ENCODE measurements at places on chromosomes 5 and 9.

- no peak for DNase-seq
Measured at GRCh38 chr5:154778534-154778933, 23.4 kb downstream of the LARP1 start.

DNA sequence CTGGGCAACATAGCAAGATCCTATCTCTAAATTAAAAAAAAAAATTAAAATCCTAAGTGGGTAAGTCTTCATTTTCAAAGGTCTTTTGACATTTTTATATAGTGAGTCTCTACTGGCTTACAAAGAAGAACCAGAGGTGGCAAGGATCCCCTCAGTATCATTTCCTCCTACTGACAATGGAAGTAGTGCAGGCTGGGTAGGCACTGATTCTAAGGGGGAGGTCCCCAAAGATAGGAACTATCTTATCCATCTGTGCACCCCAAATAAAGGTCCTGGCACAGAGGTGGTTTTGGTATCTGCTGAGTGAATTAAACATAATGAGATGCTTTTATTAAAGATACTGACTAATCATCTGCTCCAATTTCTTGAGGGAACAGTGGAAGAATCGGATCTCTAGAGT, 4.2 kb downstream of the FAM193B start:
- DNase-seq, result no peak

DNA sequence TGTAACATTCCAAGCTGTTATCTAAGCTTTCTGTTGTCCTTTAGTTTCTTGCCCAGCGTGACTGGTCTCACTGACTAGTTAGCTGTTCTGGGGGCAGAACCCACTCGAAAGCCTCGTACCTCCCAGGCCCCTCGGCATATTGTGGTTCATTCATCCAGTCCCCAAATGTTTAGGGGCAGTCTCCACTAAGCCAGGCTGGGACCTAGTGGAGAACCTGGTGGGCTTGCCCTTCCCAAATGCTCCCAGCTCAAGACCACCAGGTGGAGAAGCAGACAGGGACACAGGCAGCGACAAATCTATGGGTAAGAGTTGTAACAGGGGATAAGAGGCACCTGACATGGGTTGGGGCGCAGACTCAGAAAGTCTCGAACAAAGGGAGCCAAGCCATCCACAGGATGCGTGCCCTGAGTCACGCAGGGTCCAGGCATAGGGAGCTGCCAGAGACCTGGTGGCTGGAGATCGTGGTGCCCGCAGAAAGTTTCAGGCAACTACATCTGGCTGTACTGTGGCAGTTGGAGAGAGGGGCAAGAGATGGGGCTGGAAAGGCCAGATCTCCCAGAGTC, 851 bp upstream of the EEIG1 start:
- peak; percentile 50 for DNase-seq

DNA sequence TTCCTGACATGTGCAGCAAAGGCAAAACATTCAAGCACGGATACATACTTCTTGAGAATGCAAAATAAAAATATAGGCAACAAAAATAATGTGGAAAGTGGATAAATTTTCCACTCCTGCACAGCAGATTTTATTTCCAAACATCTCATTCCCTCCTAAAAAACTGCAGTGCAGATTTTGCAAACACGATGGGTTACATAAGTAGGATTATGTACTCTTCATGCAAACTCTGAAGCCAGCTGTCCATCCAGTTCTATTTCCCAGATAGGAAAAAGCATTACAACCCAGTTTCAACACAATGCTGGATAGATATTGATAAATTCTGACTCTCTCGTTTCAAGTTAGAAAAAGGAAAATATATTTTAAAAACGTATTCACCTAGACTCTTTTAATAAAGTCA, 52.7 kb upstream of the CCNG1 start:
- no peak for DNase-seq

DNA sequence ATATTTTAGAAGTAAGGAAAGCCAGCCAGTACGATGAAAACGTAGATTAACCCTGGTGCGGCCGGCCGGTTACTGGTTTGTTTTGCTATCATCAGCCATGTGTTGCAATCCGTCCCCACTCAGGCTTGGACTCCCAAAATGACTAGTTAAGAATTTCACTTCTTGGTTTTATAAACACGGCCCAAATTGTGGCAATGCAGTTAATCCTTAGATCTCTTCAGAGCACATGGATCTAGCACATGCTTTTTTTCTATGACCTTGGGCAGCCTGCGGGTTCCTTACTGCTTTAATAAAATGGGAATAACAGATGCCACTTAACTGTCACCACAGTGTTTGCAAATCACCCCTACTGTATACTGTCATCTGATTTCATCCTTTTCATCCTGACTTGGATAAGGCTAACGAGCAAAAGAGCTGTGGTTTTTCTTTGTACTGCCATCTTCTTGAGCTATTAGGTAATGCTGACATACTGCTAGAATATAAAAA, 1.5 kb downstream of the NDFIP1 start:
- no peak for DNase-seq

GRCh38 chr9:93899609-93900435, 55.3 kb downstream of the BARX1 start:
- no peak for DNase-seq

DNA sequence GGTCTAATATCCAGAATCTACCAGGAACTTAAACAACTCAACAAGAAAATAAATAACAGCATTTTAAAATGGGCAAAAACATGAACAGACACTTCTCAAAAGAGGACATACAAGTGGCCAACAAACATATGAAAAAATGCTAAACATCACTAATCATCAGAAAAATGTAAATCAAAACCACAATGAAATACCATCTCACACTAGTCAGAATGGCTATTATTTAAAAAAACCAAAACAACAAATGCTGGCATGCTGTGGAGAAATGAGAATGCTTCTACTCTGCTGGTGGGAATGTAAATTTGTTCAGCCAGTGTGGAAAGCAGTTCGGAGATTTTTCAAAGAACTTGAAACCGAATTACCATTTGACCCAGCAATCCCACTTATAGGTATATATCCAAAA, 63.1 kb downstream of the ADAMTS6 start:
- DNase-seq, result no peak

DNA sequence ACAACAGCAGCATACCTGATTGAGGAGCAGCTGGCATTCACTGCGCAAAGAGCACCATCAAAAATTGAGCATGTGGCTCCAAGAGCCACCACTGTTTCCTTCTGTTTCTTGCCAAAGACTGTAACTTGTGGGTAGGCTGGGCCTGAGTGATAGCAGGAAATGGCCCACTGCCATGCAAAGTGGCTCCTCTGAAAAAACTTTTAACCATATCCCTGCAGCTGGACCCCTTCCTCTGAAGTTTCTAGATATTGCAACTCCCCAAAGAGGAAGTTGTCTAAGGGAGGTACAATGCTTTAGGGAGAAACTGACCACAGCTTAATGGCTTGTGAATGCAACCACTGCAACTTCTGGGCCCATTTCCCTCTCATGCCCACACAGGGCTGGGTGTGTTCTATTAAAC, 355.4 kb upstream of the PDE4D start:
- no peak for DNase-seq

- DNase-seq, result no peak
Measured at GRCh38 chr9:37956904-37957663, 53.2 kb upstream of the SLC25A51 start.

- no peak for DNase-seq
Measured at GRCh38 chr5:112915831-112916230, 6.2 kb downstream of the REEP5 start.

DNA sequence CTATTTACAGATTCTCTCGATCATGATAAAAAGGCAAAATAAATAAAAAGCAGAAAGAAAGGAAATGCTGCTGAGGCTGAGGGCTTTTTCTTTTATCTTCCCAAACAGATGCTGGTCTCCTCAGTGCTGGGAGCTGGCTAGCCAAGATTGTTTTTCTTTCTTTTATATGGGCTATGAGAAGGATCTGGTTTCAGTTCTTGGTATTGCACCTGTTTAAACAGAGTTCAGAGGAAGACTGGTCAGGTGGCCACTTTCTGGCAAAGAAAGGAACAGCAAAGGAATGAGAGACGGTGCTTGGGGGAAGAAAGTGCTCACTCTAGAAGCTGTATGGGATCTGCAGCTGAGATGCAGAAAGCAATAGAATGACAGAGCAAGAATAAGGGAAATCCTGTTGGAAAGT, 88.9 kb downstream of the SLF1 start:
- DNase-seq, result no peak

DNA sequence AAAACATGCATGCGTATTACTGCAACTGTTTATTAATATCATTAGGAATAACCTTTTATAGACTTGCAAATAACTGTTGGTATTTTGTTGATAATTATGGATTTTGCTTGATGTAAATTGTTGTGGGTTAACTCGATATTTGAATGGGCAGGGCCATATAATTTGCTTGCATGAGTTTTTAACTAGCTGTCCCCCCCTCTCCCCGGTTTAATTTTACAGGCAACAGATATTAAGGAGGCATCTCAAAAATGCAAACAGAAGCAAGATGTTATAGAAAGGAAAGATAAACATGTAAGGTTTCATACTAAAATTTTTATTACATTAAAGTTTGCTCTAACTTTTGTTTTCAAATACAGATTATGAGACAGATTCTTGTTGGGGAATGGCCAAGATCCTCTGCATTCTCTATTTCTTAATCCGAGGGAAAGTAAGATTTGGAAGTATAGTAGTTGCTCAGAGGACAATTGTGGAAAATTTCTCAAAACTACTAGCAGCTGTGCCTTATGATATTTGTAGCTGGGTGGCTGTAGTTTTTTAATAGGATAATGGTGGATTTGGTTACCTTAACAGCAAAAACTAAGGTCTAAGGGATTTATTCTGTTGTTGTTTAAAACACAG, 27.3 kb downstream of the SMC5 start:
- DNase-seq, result no peak

GRCh38 chr9:4174546-4175175, 125.2 kb downstream of the GLIS3 start:
- no peak for DNase-seq

DNA sequence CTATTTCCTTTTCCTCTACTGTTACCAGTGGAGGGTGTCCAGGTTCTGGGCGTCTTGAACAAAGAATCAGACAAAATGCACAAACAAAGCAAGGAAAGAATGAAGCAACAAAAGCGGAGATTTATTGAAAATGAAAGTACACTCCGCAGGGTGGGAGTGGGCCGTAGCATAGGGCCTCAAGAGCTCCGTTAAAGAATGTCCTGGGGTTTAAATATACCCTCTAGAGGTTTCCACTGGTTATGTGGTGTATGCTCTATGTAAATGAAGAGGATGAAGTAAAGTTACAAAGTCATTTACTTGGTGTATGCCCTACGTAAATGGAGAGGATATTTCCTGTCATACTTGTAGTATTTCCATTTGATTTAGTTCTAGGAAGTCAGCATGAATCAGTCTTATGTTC, 113.5 kb upstream of the MRPS30 start:
- no peak for DNase-seq

GRCh38 chr9:105975886-105976645, 281.7 kb downstream of the TMEM38B start:
- no peak for DNase-seq

- no peak for DNase-seq
Measured at GRCh38 chr5:31433229-31433628, 98.7 kb downstream of the DROSHA start.
